ENCODE measurements at places on chromosomes 2 and 18. TPM values are rescaled to one million over a fixed set of nuclear protein-coding genes. Genes with fewer than 3 reads are reported as not detected.

KATNAL2 gene
- 5.9 TPM for total RNA-seq

WDR43 gene
- total RNA-seq, result 37.0 TPM

NTSR2 gene
- total RNA-seq, result not detected

ZEB2 gene
- total RNA-seq, result 104 TPM

DPYSL5 gene
- total RNA-seq, result not detected

WNT6 gene
- total RNA-seq, result not detected

DNA sequence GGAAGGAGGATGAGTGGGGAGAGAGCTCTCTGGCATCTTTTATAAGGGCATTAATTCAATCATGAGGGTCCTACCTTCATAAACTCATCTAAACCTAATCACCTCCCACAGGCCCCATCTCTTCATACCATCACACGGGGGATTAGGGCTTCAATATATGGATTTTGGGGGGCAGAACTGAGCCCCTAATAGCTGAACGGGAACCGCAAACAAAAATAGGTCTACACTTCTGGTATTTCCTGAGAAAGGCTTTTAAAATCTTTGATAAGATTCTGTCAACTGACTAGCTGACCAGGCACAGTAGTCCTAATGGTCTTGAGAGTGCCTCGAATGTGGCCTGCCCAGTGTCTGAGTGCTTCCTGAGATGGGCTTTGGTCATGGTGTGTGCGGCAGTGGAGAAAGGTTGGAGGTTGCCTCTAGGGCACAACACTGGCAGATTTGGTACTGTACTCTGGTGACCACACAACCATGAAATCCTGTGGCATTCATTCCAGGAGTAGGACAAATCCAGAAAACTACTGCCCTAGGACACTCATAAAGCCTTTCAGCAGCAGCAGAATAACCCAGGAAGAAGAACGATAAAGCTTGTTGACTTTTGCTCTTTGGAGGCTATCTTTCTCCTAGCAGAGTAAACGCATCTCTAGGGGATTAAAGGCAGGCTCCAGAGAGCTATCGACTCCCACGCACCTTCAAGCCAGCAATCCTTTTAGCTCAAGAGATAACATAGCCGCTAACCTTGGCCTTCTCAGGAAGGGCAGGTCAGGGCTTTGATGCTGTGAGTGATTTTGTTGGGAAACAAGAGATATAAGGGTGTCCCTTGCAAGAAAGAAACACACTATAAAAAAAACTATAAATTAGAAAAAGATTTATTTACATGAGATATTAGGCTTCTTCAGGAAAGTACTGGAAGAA lies 12.3 kb upstream of the APOB start:
- DNase-seq, result no peak

- peak; percentile 58 for DNase-seq
Measured at GRCh38 chr2:127619877-127620705, 25.9 kb upstream of the GPR17 start.

- DNase-seq, result no peak
Measured at GRCh38 chr2:204796581-204796980, 251.3 kb downstream of the PARD3B start.

- no peak for DNase-seq
Measured at GRCh38 chr2:77520641-77521547, 1.3 kb downstream of the LRRTM4 start.

GRCh38 chr2:174153757-174154680 lies 94.3 kb downstream of the OLA1 start:
- no peak for DNase-seq

DNA sequence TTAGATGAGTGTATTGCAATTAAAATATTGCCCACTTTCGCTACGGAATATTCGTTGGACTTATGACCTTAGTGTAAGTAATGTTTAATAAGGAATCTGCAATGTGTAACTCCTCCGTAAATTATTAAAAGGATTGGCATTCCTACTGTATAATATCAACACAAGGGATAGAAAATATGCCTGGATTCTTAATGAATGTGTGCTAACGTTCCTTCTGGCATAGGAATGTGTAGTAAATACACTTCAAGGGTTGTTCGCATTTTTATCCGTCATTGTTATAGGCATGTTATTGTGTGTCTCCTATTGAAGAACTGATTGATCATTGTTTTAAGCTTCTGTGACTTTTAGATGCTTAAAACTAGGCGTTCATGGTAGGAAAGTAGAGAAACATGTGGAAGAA lies 134.5 kb downstream of the NEDD4L start:
- no peak for DNase-seq

GRCh38 chr2:135636982-135637381 lies 104.7 kb upstream of the UBXN4 start:
- DNase-seq, result no peak

- no peak for DNase-seq
Measured at GRCh38 chr2:10407841-10408648, 40.1 kb downstream of the ODC1 start.

GRCh38 chr2:39210846-39211245 lies 32.9 kb downstream of the CDKL4 start:
- DNase-seq, result no peak

GRCh38 chr2:28193630-28194403 lies 198.8 kb upstream of the FOSL2 start:
- no peak for DNase-seq

GRCh38 chr2:23636426-23636825 lies 251.4 kb downstream of the KLHL29 start:
- DNase-seq, result no peak

DNA sequence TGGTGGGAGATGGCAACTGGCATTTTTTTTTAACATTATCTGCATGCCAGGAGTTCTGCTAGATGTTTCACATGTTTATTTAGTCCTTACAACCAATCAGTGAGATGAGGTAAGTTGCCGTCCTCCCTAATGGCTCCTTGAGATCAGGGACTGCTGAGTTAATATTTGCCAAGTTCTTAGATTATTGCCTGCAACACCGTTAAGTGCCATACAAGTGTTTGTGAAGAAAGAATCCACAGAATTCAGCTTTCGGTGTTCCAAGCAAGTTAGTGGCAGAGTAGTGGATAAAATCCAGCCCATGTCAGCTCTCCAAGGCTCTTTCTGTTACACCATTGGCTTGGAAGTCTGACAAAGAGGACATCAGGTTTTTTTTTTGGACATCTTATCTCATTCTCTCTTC lies 95.9 kb downstream of the C1QL2 start:
- no peak for DNase-seq

DNA sequence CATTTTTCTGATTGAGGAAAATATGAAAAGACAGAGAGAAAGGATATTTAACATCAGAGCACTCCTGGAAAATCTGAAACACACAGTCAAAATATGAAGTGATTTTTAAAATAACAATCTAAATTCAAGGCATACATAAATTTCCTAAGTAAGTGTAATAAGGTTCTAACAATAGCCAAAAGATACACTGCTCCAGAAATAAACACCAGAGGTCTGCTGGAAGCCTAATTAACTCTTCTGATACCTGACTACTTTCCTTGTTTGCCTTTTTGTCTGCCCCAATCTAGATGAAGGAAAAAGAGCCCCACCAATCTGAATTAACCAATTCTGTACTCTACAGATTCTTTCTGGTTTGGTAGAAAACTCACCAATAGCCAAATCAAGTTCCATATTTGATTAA lies 87.1 kb downstream of the MEMO1 start:
- no peak for DNase-seq

GRCh38 chr2:179574061-179574519 lies 287.3 kb downstream of the ZNF385B start:
- no peak for DNase-seq

- DNase-seq, result no peak
Measured at GRCh38 chr2:218927422-218927821, 32.0 kb upstream of the CDK5R2 start.

GRCh38 chr2:216845426-216845825 lies 14.4 kb downstream of the TNP1 start:
- DNase-seq, result no peak

GRCh38 chr2:126644630-126645191 lies 11.2 kb upstream of the GYPC start:
- no peak for DNase-seq

DNA sequence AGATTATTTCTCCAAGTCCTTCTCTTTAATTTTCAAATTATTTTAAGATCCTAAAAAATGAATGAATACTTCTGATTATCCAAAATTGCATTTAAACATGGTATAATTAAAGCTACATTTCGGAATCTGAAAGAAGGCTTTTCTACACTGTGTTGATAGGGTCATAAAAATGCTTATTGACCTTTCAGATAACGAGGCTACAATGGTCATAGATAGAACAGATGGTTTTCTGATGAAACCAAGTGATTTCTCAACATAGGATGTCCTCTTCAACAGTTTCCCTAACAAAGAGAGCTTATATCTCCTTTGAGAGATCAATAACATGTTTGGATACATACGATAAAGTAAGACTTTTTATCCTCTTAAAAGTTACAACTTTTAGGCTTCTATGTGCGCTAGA lies 201.1 kb downstream of the PTH2R start:
- DNase-seq, result no peak

Measured in upper lobe of left lung (tissue), 6 donors.